Astrocyte (in vitro differentiated cells and primary cell): ENCODE measurements at places on chromosomes 3 and 15.

GRCh38 chr3:1346386-1346785 is 253.6 kb downstream of the CNTN6 start:
- no peak for DNase-seq

- DNase-seq, result no peak
Measured at GRCh38 chr15:92652576-92652966, 3.0 kb downstream of the FAM174B start.

GRCh38 chr3:82355228-82355627 is 593.8 kb upstream of the GBE1 start:
- no peak for DNase-seq

DNA sequence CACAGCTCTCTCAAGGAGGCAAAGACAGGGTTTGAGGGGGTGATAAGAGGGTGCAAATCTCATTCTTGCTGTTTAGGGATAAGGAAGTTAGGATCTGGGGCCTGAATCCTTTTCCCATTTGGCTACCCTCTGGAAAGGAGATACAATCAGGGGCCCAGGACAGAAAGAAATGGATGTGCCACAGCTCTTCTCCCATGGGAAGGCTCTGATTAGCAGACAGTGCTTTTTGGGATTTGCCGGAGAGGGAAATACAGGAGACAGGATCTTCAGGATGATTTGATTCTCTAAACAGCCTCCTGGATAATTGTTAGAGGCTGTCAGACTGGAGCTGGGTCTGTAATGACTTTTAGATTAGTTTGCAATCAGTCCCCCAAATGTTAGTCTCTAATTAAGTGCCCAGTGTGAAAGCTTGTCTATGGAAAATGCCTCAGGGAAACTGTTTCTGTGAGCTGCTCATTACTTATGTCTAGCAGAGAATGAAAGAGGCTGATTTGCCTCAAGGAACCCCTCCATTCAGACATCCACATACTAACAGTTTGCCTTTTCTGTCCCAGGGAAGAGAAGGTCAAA is 67.6 kb downstream of the COL6A5 start:
- DNase-seq, result no peak

- no peak for DNase-seq
Measured at GRCh38 chr3:179091113-179091512, 19.5 kb upstream of the ZMAT3 start.

DNA sequence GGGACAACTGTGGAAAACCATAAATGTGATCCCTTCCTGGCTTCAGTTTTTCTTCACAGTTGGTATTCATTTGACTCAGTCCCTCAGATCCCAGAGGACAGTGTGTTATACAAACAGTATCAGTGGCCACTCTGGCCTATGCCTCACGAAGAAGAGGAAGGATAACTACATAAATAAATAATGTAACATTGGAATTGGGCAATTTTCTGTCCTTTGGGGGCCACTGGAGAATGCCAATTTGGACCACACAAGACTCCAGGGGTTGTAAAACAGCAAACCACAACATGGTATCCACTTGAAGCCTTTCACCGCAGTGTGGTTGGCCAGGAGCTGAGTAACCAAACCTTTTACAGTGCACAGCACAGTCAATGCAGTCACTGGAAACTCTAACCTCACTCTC is 1077.0 kb downstream of the ROBO2 start:
- peak; percentile 68 for DNase-seq

GRCh38 chr15:98904544-98904943 is 103.0 kb downstream of the PGPEP1L start:
- DNase-seq, result peak; percentile 51

DNA sequence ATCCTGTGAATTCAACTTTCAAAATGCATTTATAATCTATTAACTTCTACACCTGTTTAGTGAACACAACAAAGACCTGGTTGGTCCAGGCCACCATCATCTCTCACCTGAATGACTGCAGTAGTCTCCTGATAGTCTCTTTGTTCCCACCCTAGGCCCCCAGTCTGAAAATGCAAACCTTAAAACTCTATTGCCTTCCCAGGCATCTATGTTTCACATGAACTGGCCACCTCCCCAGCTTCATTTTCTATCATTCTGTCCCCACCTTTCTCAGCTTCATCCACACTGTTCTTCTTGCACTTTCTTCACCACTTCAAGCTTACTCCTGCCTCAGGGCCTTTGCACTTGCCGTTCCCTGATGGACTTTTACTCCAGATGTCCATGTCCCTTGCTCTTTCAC is 45.0 kb downstream of the CLSTN2 start:
- DNase-seq, result no peak

DNA sequence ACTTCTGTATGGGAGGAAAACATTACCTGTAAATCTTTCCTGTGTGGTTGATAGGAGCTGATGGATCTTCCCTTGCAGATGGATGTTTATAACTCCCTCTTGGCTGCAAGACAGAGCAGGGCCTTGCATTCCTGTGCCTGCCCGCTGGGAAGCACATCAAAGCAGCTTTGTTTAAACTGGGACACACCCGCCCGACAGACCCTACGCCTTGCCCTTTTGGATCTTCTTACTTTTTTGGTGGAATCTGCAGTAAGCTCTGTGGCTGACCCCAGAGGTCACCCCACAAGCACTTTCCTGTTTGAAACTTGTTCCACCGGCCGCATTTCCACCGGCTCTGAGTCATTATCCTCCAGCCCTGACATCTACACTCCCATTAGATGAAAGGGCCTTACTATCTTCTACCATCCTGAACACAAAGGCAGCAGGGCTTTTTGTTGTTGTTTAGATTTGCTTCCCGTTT is 244.1 kb upstream of the STT3B start:
- peak; percentile 77 for DNase-seq

GRCh38 chr3:182325213-182325950 is 467.9 kb upstream of the ATP11B start:
- DNase-seq, result peak; percentile 51

DNA sequence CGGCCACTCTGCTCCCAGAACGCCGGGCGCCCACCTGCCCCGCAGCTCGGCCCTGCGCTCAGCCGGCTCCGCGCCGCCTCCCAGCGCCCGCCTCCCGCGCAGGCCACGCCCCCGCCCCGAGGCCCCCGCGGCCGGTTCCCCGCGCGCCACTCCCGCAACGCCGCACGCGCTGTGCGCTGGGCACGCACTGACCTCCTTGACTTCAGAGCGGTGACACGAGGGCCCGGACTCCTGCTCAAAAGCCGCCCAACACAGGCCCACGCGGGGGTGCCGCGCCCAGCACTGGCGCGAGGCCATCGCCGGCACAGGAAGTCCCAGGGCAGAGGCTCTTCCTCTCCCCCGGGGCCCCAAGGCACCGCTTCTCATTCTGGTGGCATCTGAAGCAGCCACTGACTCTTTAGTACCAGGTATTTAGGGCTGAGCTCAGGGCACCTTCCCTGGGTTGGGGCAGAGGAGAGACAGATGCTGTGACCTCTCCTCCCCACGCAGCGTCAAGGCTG is 12.4 kb downstream of the TNK2 start:
- DNase-seq, result no peak

GRCh38 chr3:88318067-88318466 is 168.3 kb downstream of the C3orf38 start:
- no peak for DNase-seq

GRCh38 chr3:102374863-102375634 is 59.8 kb upstream of the ZPLD1 start:
- DNase-seq, result no peak

- no peak for DNase-seq
Measured at GRCh38 chr15:71811036-71811736, 832 bp downstream of the NR2E3 start.

GRCh38 chr15:62932436-62932835 is 110.1 kb upstream of the TPM1 start:
- DNase-seq, result peak; percentile 96

DNA sequence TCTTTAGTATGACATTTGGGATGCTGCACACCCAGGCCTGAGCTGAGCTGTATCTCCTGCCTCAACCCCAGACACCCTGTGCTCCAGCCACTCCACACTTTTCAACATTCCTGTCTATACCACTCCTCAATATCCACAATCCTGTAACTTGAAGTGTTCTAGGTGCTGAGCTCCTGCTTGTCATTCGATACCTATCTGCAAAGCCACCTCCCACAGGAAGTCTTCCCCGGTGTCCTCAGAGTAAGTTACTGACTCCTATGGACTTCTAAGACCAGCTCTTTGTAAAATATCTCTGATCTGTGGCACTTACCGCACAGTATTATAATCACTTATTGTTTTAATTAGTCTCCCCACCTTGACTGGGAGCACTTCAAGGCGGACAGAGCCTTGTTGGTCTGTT is 1.2 kb upstream of the CAV3 start:
- no peak for DNase-seq

DNA sequence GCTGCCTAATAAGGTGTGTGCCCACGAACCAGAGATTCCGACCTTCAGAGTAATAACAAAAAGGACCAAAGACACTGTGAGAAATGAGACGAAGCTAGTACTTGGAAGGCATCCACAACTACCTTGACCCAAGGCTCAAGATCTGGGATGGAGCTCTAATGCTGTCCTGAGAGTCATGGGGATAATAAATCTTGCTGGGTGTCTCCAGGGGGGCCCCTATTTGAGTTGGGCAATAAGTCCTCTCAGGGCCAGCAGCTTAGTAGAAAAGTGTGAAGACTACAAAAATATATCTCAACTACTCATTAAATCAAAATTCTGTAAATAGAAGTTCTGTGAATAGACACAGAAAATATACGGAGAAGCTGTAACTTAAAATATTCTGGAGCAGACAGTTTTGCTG is 2.9 kb upstream of the NDN start:
- no peak for DNase-seq

- no peak for DNase-seq
Measured at GRCh38 chr3:171678971-171679492, 131.3 kb downstream of the PLD1 start.

DNA sequence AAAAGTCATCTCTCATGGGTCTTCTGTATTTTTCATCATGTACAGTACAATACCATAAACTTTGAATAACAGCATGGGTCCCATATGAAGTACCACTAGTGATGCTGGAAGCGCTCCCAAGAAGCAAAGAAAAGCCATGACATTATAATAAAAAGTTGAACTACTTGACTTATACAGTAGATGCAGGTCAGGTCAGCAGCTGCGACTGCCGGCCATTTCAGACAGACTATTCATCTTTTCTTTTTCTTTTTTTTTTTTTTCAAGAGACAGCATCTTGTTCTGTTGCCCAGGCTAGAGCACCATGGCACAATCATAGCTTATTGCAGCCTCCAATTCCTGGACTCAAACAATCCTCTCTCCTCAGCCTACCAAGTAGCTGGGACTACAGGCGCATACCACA is 10.2 kb downstream of the RAF1 start:
- DNase-seq, result no peak

- DNase-seq, result no peak
Measured at GRCh38 chr3:191357909-191358308, 27.6 kb upstream of the UTS2B start.

DNA sequence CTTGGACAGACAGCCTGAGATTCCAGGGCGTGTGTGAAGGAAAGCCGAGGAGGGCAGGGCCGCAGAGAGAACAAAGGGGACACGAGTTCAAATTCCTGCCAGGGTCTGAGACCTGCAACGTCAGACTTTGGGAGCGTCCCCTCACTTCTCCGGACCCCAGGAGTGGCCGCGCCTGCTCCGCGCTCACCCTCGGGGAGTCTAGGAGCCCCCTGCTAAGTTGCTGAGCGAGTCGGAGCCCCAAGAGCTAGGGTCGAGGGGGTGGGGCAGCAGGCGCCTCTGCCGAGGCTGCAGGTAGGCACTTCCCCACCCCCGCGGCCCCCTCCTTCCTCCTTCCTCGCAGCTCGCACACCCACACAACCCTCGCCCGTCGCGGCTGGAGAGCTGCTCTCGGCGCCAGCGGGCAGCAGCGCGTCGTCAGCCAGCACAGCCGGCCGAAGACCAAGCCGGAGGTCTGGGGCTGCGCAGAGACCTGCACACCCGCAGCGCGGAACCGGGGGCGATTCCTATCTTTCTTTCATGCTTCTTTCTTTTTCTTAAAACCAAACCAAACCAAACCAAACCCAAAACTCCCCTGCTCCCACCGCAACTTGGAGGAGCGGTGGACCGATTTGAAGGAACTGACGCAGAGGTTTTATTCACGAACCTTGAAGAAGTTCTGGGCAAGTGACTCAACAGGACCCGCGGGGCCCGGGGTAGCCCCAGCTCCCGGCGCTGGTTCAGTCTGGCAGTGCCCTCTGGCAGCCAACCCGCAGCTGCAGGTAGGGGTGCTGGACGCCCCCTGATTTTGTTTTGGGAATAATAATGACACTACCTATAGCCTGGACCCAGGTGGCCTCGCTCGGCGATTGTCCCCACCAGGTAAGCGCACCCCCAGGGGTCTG is at the start of gene ANKRD34C:
Gene ANKRD34C, plus strand, starts transcription at position 352 of the 881 bp plus-strand sequence. CDS start 10,563 bp downstream, outside the sequence.
- DNase-seq, result no peak

DNA sequence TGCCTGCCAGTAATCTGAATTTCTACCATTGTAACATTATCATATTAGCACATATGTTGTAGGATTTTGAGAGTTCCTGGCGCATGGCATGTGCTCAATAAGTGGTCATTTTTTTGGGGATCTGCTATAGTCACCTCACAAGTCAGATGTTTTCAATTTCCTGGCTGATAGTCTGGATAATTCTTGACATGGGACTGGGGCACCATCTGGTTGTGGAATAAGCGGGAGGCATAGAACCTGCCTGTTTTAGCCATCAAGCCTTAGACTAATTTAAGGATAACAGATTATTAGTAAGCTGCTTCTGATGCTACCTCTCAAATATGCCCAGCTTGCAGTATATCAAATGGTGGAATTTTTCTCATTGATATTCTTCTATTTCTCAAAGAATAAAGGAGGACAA is 39.1 kb downstream of the GASK1A start:
- no peak for DNase-seq

DNA sequence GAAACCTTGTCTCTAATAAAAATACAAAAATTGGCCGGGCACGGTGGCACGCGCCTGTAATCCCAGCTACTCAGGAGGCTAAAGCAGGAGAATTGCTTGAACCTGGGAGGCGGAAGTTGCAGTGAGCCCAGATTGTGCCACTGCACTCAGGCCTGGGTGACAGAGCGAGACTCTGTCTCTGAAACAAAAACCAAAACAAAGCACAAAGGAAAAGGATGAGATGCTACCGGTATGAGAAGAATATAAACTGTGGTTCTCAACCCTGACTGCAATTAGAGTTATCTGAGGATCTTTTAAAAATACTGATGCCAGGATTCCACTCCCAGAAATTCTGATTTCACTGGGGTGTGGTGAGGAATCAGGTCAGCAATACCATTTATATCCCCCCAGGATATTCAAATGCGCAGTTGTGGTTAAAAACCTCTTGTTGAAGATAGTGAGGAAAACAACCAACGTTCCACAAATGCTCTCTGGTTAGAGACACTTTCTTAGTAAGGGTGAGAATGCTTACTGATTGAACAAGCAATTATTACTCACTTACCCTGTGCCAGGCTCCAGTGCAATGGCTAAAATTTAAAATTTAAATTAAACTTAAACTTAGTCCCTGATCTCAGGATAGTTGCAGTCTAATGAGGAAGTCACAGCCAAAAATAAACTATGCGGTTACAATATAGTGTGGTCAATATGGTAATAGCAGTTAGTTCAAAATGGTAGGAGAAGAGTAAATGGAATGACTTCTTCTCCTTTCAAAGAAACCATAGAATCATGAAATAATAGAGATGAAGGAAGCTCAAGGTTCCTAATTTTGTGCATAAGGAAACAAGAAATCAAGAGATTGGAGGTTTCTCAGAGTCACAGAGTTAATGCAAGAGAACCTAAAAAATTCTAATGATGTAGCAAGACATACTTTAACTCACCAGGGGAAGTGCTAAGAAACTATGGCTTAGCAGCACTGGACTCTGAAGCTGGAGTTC is 109.5 kb downstream of the SSR3 start:
- peak; percentile 85 for DNase-seq

GRCh38 chr3:69360690-69361089 is 25.2 kb downstream of the FRMD4B start:
- DNase-seq, result no peak

- no peak for DNase-seq
Measured at GRCh38 chr3:111892070-111892469, 33.0 kb downstream of the PHLDB2 start.
